ENCODE measurements at places on chromosomes 4 and X. TPM values are rescaled to one million over a fixed set of nuclear protein-coding genes. Genes with fewer than 3 reads are reported as not detected.
A peak's percentile ranks its signal among the peaks of the same experiment; 100 is the strongest.

GRCh38 chr4:88333741-88334405 is 44.8 kb upstream of the HERC6 start:
- peak; percentile 72 for DNase-seq

DNA sequence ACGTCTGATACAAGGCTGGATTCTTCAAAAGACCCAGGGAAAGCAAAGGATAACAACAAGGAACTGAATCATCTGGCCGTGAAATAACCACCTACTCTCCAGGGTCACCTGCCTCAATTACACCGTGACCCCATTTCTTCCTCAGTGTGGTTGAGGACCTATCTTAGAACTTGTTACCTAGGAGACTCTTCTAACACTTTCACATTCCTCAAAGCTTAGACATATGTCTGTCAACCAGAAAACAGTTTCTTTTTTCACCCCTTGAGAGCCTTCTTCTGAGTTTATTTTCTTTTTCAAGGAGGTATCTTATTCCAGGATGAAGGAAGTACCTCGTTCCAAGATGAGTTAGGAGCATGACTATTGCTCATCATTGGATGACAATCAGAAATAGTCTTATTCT is 337.8 kb downstream of the ARHGAP24 start:
- peak; percentile 95 for DNase-seq

DNA sequence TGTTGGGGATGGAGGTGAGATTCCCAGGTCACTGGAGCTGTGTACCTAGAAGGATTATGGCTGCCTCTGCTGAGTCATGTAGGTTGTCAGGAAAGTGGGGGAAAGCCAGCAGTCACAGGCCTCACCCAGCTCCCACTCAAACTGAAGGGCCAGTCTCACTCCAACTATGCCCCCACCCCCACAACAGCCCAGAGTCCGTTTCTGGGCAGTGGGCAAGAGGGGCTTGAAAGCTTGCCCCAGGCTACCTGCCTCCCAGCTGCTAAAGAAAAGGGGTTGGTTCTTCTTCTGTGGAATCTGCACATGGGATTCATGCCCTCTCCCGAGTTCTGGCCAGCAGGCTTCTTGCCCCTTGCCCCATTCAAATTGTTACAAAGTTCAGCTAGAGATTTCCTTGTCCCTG is 116.0 kb upstream of the PGRMC2 start:
- no peak for DNase-seq

DNA sequence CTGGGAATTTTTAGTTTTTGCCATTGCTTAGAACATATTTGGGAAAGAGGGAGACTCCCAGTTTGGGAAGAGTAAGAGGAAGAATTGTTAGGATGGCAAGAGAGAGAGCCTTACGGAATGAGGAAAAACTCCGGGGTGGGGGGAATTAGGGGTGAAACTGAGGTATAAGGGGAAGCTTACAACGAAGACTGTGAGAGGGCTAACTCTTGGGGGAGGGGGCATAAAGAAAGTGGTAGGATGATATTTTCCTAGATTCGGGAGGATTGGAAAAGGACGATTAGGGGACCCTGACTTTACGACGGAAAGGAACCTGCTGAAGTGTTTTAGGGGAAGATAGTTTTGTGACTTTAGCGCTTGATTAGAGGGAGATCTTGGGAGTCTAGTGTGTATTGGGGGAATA is 86.2 kb upstream of the HPRT1 start:
- no peak for DNase-seq

DNA sequence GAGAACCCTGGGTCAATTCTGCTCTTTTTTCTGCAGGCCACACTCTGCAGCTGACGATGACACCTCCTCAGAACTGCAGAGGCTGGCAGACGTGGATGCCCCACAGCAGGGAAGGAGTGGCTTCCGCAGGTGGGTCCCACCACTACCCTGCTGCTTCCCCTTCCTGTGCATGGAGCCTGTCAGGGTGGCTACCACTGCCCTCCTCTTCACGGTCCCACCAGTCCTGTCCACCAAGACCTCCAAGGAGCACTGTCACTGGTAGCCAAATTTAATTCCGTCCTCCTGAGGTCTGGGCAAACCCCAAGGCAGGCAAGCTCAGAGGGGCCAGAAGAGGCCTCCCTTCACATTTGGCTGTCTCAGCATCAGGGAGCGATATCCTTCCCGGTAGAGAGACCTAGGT is 4.2 kb downstream of the CNGA2 start:
- no peak for DNase-seq

DNA sequence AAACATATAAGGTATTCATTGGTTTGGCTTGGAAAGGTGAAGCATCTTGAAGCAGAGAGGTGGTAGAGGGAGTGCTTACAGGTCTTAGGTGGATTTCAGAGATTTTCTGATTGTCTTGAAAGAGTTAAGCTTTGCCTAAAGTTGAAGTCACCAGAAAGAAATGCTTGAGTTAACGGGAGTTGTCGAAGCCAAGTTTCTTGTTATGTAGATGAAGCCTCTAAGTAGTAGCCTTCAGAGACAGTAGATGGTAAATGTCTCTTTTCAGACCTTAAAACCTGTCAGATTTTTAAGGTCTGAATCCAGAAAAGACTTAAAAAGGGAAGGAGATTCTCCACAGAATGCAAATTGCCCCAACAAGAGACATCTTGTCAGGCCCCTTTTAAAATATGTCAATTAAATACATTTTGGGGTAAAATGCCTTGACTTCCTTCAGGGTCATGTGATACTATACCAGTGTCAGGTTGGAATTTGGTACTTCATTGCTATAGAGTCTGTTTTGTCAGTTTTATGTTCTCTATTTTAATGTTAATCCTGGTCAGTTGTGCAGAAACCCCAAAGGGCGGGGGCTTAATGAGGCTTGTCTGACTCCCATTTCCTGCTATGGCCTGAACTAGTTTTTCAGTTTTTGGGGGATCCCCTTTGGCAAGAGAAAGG is 81.0 kb downstream of the PCDH18 start:
- DNase-seq, result no peak

DNA sequence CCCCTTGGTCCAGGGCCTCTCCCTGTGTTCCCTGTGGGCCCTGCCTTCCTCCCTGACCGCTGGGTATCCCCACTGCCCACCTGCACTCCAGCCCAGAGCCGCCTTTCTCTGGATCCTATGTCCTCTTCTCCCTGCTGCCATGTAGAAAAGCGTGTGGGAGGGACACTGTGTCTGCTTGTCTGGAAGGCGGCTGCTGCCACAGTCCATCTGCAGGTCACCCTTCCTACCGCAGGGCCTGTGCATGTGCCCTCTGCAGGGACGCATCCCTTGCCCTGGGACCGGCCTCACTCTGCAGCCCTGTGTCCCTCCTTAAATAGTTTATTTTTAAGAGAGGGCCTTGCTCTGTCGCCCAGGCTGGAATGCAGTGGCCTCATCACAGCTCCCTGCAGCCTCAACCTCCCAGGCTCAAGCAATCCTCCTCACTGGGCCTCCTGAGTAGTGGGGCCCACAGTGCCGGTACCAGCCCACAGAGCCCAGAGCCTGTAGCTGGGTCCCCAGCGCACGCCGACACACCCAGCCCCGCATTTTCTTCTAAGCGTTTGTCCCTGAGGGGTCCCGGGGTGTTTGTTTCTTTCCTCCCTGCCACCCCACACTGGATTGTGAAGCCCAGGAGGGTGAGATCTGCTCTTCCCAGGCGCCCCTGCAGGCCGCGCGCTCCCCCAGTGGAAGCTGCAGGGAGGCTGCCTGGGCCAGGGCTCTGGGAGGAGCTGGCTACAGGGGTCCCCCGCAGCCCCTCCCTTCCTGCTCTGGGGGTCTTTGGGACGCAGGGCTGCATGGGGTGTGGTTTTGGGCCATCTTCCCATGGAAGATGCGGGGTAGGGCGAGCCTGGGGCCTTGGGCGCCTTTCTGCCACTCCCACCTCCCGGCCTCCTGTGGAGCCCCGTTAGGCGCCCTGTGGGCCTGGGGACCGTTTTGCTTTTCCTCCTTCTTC is 12.8 kb upstream of the NAT8L start:
- no peak for DNase-seq

GRCh38 chr4:8847764-8848163 is 23.9 kb downstream of the HMX1 start:
- no peak for DNase-seq

DNA sequence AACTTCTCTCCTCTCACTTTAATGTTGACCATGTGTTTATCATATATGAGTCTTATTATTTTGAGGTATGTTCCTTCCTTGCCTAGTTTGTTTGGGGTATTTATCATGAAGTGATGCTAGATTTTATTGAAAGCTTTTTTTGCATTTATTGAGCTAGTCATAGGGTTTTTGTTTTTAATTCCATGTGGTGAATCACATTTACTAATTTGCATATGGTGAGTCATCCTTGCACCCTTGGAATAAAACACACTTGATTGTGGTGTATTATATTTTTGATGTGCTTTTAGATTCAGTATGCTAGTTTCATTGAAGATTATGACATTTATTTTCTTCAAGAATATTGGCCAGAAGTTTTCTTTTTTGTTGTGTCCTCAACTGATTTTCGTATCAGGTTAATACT is 464.6 kb downstream of the PCDH18 start:
- peak; percentile 56 for DNase-seq

DNA sequence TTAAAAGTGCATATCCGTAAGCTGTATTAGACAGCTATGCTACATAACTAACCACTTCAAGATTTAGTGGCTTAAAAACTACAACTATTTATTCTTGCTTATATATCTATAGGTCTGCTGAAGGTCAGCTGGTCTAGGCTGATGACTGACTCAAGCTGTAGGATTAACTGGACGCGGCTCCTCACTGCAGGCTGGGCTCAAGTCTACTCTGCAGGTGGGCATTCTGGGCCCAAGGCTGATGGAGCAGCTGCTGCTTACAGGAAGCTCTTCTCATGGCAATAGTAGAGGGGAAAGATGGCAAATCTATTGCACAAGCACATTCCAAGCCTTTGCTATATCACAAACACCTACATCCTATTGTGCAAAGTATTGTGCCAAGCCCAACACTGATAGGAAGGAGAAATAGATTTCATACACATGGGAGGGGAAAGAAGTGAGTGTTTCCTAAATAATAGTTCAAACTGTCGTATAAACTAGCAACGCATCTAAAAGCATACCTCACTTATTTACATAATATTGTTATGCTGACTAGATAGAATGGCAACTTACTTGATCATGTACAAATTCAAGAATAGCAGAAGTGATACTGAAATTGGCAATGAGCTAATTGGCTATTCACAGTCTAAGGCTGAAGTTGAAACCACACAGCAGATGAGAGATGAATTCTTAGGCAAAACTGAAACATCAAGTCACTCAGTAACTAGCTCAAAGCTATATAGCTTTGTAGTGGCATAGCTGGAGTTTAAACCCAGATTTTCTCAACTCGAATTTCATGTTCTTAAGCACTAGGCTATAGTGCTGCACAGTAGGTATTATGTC is 263.8 kb downstream of the NKX6-1 start:
- DNase-seq, result no peak

DNA sequence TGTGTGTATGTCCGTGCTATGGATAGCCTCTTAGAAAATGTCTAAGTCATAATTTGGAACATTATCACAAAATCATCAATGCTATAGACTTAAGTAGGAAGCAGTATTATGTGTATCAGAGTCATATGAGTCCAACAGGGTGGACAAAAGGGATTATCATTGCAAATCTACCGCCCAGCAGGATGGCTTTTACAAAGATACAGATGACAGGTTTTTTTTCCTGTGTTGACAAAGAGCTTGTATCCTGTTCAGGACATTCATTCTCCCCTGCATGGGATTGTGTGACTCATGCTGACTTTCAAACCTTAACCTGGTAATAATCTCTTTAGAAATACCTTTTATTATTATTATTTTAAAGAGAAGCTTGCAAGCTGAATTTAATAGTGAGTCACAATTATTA is 310.3 kb upstream of the GNPDA2 start:
- DNase-seq, result peak; percentile 10

DNA sequence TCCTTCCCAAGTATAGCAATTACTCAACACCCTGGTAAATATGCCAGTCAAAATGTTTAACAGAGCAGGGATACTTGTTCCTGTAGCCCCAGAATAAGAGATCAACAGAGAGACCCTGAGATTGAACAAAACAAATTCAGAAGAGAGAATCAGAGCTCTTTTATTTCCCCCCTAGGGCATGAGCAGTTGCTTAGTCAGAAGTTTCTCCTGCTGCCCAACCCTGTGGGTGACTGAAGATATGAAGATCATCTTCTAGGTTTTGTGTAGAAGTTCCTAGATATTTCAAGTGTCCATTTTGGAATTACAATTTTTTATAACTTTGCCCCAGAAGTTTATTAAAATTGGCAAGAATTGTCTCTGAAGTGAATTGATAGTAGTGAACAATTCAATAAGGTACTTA is 59.1 kb upstream of the RXFP1 start:
- no peak for DNase-seq

- DNase-seq, result peak; percentile 95
These were observed 146.5 kb upstream of the PCDH18 start for GRCh38 chr4:137678796-137679195.

DNA sequence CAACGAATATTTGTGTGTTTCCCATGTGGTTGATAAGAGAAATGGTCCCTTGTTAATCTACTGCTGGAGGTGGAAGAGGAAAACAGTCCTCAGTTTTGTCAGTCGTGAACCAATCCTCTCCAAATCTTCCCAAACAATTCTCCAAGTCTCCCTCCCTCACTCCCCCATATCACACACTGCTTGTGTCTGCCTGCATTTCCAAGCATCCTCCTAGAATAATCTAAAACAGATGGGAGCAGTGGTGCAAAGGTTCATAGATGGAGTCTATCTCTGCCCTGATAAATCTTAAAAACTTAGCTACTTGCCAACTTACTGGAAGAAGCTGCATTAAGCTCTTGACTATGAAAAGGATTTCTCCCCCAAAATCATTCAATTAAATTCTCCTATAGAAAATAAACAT is 43.7 kb upstream of the SH3KBP1 start:
- no peak for DNase-seq

DNA sequence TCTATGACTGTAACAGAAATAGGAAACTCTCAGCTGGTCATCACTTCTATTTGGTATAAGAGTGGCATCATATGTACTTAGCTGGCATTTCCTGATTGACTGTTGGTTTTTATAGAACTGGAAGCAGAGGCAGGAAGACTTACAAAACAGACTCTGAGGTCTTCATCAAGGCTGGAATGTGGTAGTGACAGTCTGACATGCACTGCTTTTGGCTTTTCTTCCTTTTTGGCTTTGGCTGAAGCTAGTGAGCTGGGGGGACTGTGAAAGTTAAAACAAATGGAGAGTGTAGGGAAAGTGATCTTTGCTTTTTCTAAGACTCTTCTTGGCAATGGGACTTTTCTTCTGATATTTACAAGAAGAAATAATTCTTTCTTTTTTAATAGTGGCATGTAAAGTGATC is 121.1 kb upstream of the SLC4A4 start:
- DNase-seq, result no peak

Gene ARMCX2
- 32.5 TPM for total RNA-seq

Gene NCBP2L
- 0.30 TPM for total RNA-seq

Gene EXOC1L
- total RNA-seq, result not detected

Gene HEPH
- not detected for total RNA-seq

Gene ITGB1BP2
- total RNA-seq, result 1.1 TPM
